ENCODE measurements at places on chromosomes 5 and 9.

DNA sequence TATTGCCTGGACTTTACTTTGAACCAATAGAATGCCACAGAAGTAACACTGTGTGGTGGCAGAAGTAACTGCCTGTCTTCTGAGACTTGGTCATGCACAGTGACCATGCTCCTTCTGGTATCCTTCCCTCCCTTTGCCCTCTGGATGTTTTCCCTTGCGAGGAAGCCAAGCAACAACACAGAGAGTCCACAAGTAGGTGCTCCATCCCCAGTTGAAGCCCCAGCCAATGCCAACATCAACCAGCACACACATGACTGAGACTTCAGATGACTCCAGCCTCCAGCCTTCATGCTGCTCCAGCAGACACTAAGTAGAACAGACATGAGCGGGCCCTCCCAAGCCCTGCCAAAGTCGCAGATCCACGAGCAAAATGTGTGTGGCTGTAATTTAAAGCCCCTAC is 129.6 kb downstream of the EPB41L4A start:
- no peak for DNase-seq

- DNase-seq: no peak
Measured at GRCh38 chr9:70477146-70477745, 62.8 kb upstream of the KLF9 start.

- DNase-seq: no peak
Measured at GRCh38 chr9:137491735-137492432, 32.8 kb upstream of the NSMF start.

GRCh38 chr9:29311221-29311620 is 1737.9 kb upstream of the C9orf72 start:
- DNase-seq: no peak

DNA sequence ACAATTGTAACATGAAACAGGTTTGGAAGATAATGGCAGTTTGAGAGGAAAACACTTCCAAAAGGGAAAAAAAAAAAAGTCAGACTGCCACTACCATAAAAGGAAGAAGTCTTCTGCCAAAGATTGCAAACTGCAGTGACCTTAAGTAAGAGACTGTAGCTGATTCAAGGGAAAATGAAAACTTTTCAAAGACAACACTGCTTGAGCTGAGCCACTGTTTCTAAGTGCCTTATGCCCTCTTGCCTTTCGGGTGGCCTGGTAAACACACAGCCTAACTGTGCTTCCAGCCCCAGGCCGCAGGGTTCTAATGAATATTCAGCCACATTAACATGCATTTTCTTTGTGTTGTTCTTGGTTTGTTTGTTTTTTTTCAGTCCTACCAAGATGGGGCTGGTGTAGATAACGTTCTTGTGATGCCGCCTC is 354.6 kb downstream of the BNC2 start:
- no peak for DNase-seq

DNA sequence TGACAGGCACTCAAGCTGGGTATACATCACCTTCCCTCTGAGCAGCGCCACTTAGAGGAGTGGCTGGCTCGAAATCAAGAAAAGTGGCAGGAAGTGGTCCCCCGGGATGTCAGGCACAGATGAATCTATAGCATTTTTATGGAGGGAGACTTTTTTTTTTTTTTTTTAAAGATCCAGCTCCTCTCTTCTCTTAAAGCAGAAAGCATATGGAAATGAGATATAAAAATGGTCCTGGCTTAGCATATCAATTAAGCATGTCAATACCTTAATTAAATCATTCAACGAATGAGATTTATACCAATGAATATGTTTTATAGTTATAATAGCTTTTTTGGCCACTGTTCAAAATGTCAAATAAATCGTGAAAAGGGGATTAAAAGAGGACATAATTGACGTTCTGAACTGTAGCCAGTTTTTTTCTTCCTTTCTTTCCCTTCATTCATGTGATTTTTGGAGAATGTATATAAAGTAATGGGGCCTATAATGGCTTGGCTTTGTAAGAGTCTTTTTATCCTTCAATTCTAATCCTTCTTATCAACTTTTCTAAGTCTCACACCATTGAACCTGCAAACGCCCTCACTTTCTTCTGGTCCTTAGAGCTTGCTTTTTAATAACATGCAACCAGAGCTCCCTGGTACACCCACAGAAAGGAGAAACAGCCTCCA is 319.2 kb upstream of the PANK3 start:
- no peak for DNase-seq

DNA sequence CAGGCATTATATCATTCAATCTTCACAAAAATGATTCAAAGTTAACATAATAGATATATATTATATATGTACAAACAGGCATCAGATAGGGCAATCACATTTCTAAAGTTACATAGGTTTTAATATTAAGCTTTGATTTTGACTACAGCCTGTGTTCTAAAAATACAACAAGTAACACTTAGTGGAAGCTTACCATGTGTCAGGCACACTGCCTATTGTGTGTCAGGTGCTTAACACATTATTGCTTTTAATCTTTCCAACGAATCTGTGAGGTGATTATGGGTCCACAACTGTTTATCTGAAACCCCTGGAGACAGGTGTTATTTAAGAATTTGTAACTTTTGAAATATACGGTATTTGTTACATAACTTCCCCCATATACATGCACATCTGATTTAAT is 25.2 kb downstream of the FBN2 start:
- no peak for DNase-seq

DNA sequence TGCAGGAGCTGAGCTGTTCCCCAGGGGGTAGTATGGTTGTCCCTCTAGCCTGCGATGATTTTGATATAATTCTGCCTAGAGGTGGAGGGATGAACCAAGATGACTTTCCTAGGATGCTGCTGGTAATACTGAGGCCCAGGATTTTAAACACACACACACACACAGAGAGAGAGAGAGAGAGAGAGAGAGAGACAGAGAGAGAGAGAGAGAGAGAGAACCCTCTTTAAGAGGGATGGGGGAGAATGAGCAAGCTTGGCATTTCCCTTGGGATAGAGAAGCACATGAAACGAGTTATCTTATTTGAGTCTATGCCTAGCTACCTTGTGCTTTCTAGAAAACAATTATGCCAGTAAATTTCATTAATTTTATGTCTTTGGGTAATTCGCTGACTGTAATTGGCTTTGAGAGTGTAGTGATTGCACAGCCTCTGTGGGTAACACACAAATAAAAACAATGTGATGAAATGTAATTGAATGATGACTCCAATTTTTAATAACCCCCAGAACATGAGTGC is 338.4 kb downstream of the ARHGEF28 start:
- DNase-seq: no peak

DNA sequence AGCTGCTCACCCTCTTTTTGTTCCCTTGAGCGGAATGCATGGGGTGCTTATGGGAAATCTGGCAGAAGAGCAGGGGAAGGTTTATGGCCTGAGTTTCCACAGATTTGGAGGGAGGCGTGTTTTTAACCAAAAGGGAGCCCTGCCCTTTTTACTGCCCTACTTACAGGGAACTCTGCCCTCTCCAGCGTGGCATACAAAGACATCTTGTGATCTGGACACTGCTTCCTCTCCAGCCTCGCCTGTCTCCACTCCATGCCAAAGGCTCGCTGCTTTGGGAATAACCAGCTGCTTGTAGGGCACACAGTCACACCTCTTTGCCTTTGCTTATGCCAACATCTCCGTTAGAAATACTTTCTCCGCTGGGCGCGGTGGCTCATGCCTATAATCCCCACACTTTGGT is 314.2 kb downstream of the ARHGAP26 start:
- no peak for DNase-seq

- no peak for DNase-seq
Measured at GRCh38 chr5:81021486-81021885, 61.3 kb downstream of the RASGRF2 start.

- no peak for DNase-seq
Measured at GRCh38 chr5:143898916-143899591, 87.1 kb downstream of the HMHB1 start.

GRCh38 chr5:176543428-176544182 is 5.5 kb upstream of the CDHR2 start:
- DNase-seq: peak; percentile 57

- no peak for DNase-seq
Measured at GRCh38 chr5:131245312-131245711, 18.5 kb upstream of the CDC42SE2 start.

DNA sequence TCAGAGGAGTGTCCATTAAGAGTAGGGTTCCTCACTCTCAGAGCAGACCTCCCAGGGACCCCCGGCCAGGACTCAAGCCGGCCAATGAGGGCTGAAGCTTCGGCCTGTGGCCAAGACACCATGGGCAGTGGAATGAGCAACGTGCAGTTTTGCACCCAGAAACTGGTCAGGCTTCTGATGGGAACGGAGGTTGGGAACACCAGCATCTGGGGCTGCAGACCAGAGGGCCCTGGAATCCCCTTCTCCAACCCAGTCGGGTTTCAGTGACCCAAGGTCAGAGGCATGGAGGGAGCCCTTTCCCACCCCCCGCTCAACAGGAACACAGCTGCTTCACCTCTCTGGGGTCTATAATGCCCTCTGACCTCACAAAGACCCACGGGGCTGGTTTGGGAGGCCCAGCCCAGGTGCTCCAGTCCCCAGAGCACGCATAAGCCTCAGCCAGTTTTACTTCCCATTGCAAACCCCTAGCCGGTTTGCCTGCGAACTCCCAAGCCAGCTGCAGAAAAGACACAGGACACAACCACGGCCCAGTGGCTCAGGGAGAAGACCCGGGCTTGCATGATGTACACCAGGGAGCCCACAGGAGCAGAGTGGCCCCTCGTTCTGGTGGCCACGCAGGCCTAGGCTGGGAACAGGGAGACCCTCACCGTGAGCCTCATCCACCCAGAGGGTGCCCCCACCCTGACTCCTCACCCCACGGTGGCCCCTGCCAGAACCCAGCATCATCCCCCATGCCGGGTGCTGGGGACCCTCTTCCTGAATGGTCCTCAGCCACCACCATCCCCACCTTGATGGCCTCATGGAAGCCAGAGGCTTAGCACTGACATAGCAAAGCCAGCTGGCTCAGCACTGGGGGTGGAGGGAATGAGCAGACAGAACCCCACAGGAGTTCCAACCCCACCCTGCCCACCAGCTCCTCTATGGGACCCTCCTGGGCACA is 30.6 kb downstream of the VAV2 start:
- no peak for DNase-seq

DNA sequence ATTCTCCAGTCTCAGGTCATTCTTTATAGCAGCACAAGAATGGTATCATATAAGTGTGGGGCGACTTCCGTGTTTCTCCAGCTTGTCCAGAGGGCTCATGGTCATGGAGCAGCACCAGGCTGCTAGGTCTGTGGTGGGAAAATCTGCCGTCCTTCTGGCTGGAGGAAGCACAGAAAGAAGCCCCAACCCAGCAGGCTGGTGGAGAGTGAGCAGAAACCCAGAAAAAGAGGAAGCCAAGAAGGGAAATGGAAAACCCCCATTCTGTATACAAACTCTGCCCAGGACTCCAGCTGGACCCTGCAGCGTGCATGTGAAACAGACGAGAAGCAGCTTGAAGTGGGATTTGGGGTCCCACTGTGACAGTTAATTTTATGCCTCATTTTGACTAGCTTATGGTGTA is 34.3 kb upstream of the OLFM1 start:
- no peak for DNase-seq

GRCh38 chr5:178416206-178416882 is 173.8 kb downstream of the COL23A1 start:
- DNase-seq: no peak

- no peak for DNase-seq
Measured at GRCh38 chr5:66987126-66987525, 209.5 kb downstream of the CD180 start.

DNA sequence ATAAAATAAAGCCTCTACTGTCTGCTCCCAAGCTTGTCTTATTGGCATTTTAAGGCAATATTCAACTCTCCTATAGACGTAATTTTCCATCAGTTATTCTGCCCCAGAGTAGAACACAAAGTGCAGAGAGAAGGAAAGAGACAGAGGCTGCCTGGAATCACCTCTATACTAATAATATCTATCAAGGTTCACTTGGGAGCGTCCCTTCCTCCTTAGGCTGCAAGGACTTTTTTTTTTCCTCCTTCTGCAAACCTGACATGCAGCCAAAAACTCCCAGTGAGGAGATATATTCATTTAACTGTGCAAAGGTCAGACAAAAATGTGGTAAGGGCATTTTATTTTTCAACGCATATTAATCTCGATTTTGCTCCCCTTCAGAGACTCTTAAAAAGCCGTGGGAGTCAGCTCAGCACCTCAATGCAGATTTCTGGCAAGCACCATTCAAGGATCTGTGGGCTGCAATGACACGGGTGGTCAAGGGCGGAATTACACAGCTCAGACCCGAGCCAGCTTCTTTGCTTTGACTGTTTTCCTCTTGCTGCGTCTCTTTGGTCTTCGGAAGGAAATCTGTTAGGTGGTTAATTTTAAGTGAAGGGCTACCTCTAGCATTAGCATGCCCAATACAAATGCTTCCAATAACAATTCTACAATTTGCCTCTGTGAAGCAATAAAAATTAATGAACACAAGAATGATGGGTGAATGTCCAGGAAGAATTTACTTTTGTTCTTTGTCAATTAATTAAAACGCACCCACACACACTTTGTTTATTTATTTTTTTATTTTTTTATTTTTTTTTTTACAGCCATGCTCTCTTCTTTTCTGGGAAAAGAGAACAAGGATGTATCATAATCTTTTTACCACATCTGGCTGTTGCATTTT is 587.7 kb upstream of the GRAMD2B start:
- no peak for DNase-seq

DNA sequence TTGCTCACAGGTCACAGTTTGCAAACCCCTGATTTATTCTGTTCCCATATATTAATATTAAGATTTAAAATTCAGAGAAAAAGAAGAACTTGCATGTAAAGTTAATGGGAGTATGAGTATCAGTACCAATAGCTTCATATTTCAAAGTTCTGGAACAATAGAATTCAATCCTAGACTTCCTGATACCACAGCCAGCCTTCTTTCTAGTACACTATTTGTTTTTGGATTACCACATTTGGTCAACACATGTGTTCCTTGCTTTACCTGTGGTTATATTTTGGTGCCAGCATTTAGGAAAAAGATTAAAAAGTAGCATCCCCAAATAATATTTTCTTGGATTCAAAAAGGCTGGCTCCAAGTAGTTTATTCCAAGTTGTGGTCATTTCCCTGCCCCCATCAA is 49.5 kb downstream of the SPINK5 start:
- DNase-seq: no peak

- DNase-seq: no peak
Measured at GRCh38 chr5:17445185-17445584, 52.8 kb upstream of the TAF11L2 start.

DNA sequence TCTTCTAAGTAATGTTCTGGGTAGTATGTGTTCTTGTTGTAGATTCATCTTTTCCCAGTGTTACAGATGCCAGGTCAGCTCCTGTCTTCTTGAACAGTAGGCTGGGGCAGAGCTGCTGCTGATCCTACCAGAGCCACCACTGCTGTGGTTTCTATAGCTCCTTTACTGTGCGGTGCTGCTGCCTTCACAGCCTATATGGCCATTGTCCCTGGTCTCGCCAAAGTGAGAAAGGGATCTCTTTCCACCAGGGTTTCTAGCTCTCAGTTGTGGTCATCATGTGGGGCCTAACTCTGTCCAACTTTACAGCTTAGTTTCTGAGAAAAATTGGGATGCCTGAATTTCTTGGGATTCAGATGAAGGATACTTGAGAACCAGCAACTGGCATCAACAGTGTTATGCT is 70.9 kb upstream of the CER1 start:
- no peak for DNase-seq

All from T-cell (primary cell).